ENCODE measurements at places on chromosomes 5 and 9.

- no peak for DNase-seq
Observed at GRCh38 chr5:120155873-120156272, 308.2 kb upstream of the PRR16 start.

DNA sequence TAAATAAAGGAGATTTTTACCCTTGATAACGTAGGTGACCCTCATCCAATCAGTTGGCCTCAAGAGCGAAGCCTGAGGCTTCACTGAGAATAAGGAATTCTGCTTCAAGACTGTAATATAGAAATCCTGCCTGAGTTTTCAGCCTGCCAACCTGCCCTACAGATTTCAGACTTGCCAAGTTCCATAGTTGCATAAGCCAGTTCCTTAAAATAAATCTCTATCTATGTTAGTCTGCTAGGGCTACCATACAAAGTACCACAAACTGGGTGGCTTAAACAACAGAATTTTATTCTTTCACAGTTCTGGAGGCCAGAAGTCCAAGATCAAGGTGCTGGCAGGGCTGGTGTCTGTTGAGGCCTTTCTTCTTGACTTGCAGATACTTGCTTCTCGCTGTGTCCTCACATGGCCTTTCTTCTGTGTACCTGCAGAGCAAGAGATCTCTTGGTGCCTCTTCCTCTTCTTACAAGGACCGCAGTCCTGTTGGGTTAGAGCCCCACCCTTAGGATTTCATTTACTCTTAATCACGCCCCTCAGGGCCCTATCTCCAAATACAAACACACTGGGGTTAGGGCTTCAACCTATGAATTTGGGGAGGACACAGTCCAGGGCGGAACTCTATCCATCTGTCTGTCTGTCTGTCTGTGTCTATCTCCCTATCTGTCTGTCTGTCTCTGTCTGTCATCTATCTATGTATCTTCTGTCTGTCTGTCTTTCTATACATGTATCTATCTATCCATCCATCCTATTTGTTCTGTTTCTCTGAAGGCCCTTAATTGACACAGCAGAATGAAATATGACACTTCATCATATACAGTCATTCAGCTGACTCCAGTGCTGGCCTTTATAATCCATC is 17.0 kb upstream of the CMBL start:
- no peak for DNase-seq

DNA sequence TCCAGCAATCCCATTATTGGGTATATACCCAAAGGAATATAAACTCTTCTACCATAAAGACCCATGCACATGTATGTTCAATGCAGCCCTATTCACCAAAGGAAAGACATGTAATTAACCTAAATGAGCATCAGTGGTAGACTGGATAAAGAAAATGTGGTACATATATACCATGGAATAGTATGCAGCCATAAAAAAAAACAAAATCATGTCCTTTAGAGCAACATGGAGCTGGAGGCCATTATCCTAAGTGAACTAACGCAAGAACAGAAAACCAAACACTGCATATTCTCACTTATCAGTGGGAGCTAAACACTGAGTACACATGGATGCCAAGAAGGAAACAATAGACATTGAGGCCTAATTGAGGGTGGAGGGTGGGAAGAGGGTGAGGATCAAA is 27.8 kb downstream of the DTWD2 start:
- no peak for DNase-seq

DNA sequence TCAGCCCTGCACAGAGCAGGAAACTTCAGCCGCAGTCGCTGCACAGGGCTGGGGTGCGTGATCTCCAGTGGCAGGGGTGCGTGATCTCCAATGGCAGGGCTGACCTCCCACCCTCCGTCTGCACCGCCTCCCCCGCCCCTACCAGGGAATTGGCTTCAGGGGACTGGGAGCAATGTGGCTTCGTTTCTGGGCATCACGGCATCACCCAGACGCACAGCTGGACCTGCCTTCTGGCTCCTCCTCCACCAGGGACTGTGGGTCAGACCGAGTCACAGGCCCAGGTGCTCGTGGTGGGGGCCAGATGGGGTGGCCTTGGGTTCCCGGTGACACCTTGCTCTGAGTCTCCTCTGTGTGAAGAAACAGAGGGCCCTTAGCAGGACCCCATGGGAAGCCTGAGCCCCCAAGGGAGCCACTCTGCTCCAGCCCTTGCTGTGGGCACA is 51.1 kb downstream of the AHRR start:
- no peak for DNase-seq

GRCh38 chr5:16502866-16503265 is 37.3 kb upstream of the ZNF622 start:
- no peak for DNase-seq

GRCh38 chr5:170268884-170269283 is 28.7 kb downstream of the LCP2 start:
- DNase-seq: no peak

GRCh38 chr9:36207016-36207415 is 16.3 kb downstream of the CLTA start:
- DNase-seq: no peak

DNA sequence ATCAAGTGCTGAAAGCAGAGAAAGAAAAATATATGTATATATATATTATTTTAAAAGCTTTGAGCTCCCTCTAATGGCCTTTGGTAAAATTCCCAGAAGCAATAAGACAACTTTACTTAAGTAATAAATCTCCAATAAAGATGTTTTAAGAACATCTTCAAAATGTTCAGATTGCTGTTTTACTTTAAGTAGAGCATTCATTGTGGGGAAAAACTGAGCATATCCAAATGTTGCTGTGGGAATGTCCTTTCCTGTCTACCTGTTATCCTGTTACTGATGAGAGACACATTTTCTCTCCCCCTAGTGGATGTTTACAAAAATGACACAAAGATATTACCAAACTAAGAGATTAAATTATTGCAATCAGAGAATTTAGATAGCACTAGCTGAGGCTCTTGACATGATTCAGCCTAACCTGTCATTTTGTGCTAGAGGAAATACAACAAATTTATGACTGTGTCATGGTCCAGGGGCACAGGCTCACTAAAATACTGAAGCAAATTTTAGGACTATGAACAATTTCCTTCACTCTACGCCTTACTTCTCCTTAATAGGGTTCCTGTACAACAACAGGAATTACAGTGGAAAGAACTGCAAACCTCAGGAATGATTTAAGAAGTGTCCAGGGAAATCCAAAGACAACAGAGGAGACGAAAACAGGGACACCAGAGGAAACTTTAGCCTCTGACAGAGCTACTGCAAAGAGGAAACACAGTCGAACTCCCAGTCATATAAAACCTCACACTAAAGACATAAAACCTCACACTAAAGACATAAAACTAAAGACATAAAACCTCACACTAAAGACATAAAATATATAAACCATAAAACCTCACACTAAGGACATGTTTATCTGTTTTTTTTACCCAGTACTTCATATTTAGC is 24.3 kb upstream of the PRRC1 start:
- DNase-seq: no peak

DNA sequence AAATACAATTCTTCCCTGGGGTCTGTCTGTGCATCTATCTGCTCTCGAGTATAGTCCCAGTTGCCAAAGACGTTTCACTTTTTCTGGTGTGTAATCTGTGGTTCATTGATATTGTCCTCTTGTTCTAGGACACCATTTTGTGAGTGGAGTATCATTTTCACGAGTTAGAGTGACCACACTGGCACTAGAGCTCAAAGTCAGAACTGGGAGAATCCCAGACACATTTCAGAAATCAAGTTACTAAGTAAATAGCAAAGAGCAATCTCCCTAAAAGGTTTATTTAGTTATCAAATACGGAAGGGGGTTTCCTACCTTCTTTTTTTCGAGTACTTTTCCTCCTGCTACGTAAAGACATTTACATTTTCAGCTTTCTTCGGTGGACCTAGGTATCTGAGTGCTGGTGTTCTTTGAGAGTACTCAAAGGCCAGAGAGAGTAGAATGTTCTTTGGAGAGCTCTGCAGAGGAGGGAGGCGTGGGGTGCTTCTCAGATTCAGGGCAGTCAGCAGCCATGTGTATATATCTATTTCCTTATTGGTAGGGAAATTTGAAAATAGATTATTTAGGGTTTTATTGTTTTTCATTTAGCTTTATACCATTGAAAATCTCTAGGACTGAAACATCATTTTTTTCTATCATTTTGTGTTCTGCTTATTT is 8.9 kb upstream of the HSPA9 start:
- no peak for DNase-seq

DNA sequence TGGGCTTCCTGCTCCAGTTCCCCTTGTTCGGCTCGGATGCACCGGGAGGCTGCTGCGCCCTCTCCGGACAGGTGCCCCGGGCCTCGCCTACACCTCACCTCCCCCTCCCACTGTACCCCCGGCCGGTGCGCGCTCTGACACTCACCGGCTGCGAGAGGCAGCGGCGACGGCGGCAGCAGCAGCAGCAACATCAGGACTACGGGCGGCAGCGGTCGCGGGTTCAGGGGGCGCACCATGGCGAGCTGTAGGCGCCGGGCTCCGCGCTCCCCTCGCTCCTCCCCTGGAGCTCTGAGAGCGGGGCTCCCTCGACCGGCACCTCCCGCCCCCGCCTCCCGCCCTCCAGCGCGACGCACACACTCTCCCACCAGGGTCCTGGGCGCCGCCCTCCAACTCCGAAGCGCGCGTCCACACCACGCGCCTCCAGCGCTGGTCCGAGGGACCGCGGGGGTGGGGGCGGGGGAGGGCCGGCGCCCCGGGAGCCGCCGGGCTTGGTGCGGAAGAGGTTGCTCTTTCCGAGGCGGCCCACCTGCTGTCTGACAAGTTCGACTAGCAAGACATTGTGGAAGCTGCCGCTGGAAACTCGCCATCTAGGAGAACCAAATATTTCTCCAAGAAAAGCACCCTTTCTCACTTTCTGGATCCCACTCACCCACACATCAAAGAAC is at the start of gene GFRA3:
Gene GFRA3, minus strand, starts transcription at position 433 of the 665 bp plus-strand sequence. Its CDS starts 197 bp downstream, at position 236.
- DNase-seq: peak; percentile 18

- no peak for DNase-seq
Observed at GRCh38 chr5:109327570-109327969, 82.2 kb downstream of the PJA2 start.

DNA sequence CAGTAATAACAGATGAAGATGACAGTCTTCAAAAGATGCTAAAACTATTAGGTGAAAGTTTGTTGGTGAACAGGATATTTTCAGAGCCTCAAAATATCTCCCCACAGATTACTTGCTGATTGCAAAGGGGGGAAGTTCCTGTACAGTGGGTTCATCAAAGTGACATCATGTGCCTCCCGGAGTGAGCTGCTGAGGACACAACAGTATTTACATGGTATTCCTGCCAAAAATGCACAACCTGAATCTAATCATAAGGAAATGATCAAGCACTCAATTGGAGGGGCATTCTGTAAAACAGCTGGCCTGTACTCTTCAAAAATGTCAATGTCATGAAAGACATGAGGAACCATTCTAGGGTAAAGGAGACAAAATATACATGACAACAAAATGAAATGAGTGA is 18.9 kb upstream of the GLIS3 start:
- no peak for DNase-seq

- DNase-seq: no peak
Observed at GRCh38 chr5:81246697-81247096, 13.6 kb downstream of the CKMT2 start.

- no peak for DNase-seq
Observed at GRCh38 chr9:134957165-134957944, 39.6 kb upstream of the FCN1 start.
